Neural crest cell (in vitro differentiated cells): ENCODE measurements at places on chromosomes 16 and 17. TPM values are rescaled to one million over a fixed set of nuclear protein-coding genes. Genes with fewer than 3 reads are reported as not detected.

The SMIM36 gene
- total RNA-seq, result not detected in 2 replicates

The PIK3R6 gene
- total RNA-seq, result not detected in 2 replicates

The KRT31 gene
- not detected in 2 replicates for total RNA-seq

The PRM2 gene
- total RNA-seq, result not detected in 2 replicates

The KRTAP2-3 gene
- total RNA-seq, result not detected in 2 replicates

The CCL3 gene
- total RNA-seq, result not detected in 2 replicates

The GPR142 gene
- total RNA-seq, result 0.23 TPM in 1 of 2 replicates, not detected in the other

The DNASE1L2 gene
- 1.6 and 2.6 TPM in 2 replicates for total RNA-seq

The C1QTNF1 gene
- total RNA-seq, result 0.89 and 1.0 TPM in 2 replicates

The TMEM235 gene
- total RNA-seq, result not detected in 2 replicates

DNA sequence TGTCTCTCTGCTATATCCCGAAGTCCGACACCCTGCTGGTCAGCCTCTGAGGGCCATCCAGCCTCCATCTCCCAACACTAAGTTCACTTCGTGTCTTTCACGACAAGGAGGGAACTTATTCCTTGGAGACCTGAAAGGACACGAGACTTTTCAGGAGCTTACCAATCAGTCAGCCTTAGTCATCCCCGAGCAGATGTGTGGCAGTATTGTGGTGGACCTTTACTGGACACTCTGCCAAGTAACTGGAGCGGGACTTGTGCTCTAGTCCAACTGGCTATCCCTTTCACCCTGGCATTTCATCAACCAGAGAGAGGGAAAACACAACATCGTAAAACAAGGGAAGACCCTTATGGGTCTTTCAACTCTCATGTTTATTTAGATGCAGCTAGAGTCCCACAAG, 87.1 kb downstream of the EMP2 start:
- peaks cover 9% of the 10 kb centered on the region for H3K4me1 ChIP-seq
- no peak overlapping the region for H3K4me3 ChIP-seq
- no peak overlapping the region for H3K27ac ChIP-seq
- H3K27me3 ChIP-seq, result no peaks in the 10 kb centered on the region

DNA sequence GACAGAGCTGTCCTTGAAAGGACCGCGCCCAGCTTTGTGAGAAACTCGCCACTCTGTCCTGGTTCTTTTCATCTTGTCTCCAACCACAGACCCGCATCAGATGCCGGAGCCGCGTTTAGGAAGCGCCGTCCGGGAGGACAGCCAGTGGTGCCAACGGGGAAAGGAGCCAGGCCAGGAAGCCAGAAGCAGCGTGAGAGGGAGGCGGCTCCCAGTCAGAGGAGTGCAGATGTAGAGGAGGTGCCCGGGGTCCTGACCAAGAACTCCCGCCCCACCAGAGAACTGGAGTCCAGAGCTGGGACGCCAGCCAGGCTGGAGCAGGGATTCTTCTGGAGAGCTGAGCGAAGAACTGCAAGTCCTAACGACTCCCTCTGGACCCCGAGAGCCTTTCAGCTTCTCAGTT, 49.3 kb upstream of the TNRC6C start:
- no peaks in the 10 kb centered on the region for H3K4me1 ChIP-seq
- no peak for DNase-seq
- no peak overlapping the region for H3K27ac ChIP-seq
- no peaks in the 10 kb centered on the region for H3K36me3 ChIP-seq
- peaks cover 13% of the 10 kb centered on the region for H3K27me3 ChIP-seq

DNA sequence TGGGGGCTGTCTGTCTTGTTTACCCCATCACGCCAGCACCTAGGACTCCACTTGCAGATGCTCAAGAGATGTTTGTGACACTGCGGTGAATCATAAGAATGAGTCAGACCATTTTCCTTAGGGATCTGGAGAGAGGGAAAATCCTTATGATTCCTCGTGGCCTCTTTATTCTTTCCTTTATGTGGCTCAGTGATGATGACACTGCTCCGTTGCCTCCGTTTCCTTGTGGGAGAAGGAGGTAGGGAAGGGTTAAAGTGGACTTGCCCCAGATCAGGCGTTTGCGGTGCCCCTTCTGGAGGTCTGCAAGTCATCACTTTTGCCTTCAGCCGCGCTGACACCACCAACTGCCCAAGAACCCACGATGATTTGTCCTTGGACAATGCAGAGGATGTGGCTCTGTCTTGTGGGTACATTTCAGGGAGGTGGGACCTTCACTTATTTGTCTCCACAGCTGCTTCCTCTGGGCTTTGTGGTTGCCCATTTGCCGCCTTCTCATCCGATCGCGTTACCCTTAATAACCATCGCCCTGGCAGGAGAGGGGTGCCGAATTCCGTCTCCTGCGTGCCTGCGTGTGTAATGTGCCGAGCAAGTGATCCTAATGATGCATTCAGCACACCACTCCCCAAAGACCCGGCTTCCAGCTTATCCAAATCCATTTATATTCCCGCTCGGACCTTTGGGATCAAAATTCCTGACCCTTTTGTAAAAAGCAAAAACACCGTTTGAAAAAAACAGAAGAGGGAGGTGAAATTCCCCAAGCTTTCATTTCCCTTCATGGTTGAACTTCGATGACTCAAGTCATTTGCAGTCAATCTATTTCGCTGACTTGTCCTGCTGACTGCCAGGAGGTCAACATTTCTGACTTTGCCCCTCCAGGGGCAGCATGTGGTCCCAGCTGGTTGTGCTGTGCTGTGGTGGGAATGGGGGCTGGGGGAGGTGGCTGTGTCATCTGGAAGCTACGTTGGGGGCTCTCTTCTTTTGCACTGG, 87.2 kb upstream of the IRX3 start:
- DNase-seq, result no peak
- H3K4me1 ChIP-seq, result peaks cover 40% of the 10 kb centered on the region
- H3K4me3 ChIP-seq, result peak overlapping the region; percentile 56
- H3K27ac ChIP-seq, result no peak overlapping the region
- peaks cover 56% of the 10 kb centered on the region for H3K27me3 ChIP-seq

GRCh38 chr17:8726941-8727555, 17.6 kb downstream of the CCDC42 start:
- no peak overlapping the region for H3K4me3 ChIP-seq
- no peaks in the 10 kb centered on the region for H3K36me3 ChIP-seq
- no peak overlapping the region for H3K27ac ChIP-seq

GRCh38 chr16:3259836-3260235, 3.4 kb upstream of the MEFV start:
- H3K27me3 ChIP-seq, result peaks cover 28% of the 10 kb centered on the region
- H3K4me1 ChIP-seq, result peaks cover 11% of the 10 kb centered on the region
- no peak overlapping the region for H3K4me3 ChIP-seq
- DNase-seq, result no peak

GRCh38 chr17:42484304-42484703, 25.6 kb downstream of the ATP6V0A1 start:
- H3K4me3 ChIP-seq, result no peak overlapping the region
- H3K27me3 ChIP-seq, result no peaks in the 10 kb centered on the region
- DNase-seq, result no peak

DNA sequence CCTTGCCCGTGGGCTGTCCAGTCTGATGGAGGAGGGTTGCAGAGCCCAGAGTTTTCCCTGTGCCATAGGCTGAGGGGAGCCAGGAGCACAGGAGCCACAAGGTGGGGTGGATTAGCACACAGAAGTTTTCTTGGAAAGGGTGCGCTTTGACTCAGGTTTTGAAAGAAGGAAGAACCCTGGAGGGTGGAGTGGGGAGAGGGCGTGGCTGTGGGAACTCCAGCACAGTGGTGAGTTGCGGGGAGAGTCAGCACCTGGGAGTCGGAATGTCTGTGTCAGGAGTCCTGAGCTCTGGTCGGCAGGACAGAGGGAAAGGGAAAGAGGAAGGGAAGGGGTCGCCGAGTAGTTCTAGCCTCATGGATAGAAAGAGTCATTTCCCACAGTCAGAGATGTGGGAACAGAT, 8.9 kb upstream of the KRT14 start:
- peaks cover 27% of the 10 kb centered on the region for H3K27me3 ChIP-seq
- H3K27ac ChIP-seq, result no peak overlapping the region
- H3K36me3 ChIP-seq, result no peaks in the 10 kb centered on the region
- no peak overlapping the region for H3K4me3 ChIP-seq

GRCh38 chr17:36182176-36183000, 6.0 kb upstream of the TBC1D3B start:
- H3K4me1 ChIP-seq, result peaks cover 5% of the 10 kb centered on the region
- peak; percentile 53 for DNase-seq
- no peaks in the 10 kb centered on the region for H3K36me3 ChIP-seq
- H3K4me3 ChIP-seq, result peak overlapping the region; percentile 90
- peaks cover 60% of the 10 kb centered on the region for H3K27me3 ChIP-seq

GRCh38 chr17:39244016-39244599, 18.4 kb upstream of the STAC2 start:
- H3K36me3 ChIP-seq, result no peaks in the 10 kb centered on the region
- no peak overlapping the region for H3K4me3 ChIP-seq
- DNase-seq, result no peak
- peaks cover 5% of the 10 kb centered on the region for H3K4me1 ChIP-seq

- H3K4me3 ChIP-seq, result peak overlapping the region; percentile 77
- H3K27ac ChIP-seq, result no peak overlapping the region
- H3K27me3 ChIP-seq, result peaks cover 4% of the 10 kb centered on the region
- H3K4me1 ChIP-seq, result peaks cover 49% of the 10 kb centered on the region
- no peaks in the 10 kb centered on the region for H3K36me3 ChIP-seq
These were observed 2.1 kb downstream of the STARD3 start for GRCh38 chr17:39639043-39639442.

- H3K27me3 ChIP-seq, result peaks cover 12% of the 10 kb centered on the region
- H3K27ac ChIP-seq, result no peak overlapping the region
- no peak for DNase-seq
- no peaks in the 10 kb centered on the region for H3K36me3 ChIP-seq
- peaks cover 30% of the 10 kb centered on the region for H3K4me1 ChIP-seq
These were observed 66.3 kb upstream of the GSE1 start for GRCh38 chr16:85546585-85547447.

DNA sequence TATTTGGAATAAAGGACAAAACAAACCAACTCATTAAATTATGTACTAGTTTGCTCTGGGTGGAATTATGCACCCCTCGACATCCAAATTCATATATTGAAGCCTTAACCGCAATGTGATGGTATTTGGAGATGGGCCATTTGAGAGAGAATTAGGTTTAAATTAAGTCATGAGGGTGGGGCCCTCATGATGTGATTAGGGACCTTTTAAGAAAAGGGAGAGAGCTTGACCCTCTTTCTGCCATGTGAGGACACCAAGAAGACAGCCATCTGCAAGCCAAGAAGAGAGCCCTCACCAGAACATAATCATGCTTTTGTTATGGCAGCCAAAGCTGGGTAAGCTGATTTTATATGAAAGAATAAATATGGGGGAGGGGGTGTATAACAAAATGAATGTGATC, 2.0 kb downstream of the C16orf87 start:
- no peaks in the 10 kb centered on the region for H3K36me3 ChIP-seq
- H3K27ac ChIP-seq, result no peak overlapping the region
- peak overlapping the region; percentile 98 for H3K4me3 ChIP-seq
- DNase-seq, result no peak
- H3K4me1 ChIP-seq, result peaks cover 25% of the 10 kb centered on the region

DNA sequence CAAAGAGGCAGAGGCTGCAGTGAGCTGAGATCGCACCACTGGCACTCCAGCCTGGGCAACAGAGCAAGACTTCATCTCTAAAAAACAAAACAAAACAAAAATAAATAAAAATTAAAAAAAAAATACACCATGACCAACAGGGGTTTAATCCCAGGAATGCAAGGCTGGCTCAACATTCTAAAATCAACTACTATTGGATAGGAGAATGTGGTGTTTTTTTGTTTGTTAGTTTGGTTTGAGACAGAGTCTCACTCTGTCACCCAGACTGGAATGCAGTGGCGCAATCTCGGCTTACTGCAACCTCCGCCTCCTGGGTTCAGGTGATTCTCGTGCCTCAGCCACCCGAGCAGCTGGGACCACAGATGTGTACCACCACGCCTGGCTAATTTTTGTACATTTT, 19.9 kb downstream of the GFOD2 start:
- H3K4me1 ChIP-seq, result peaks cover 4% of the 10 kb centered on the region
- DNase-seq, result no peak
- peaks cover 8% of the 10 kb centered on the region for H3K36me3 ChIP-seq
- H3K27me3 ChIP-seq, result no peaks in the 10 kb centered on the region

- no peak for DNase-seq
- no peak overlapping the region for H3K4me3 ChIP-seq
- no peaks in the 10 kb centered on the region for H3K36me3 ChIP-seq
- no peaks in the 10 kb centered on the region for H3K27me3 ChIP-seq
These were observed 9.3 kb downstream of the CEP295NL start for GRCh38 chr17:78893684-78894083.

GRCh38 chr16:89721546-89722391, 432 bp downstream of the ZNF276 start:
- H3K4me3 ChIP-seq, result peak overlapping the region; percentile 79
- H3K4me1 ChIP-seq, result peaks cover 32% of the 10 kb centered on the region
- H3K27ac ChIP-seq, result no peak overlapping the region
- DNase-seq, result no peak
- peaks cover 4% of the 10 kb centered on the region for H3K36me3 ChIP-seq
- peaks cover 4% of the 10 kb centered on the region for H3K27me3 ChIP-seq

GRCh38 chr16:2054543-2055245, 6.9 kb downstream of the TSC2 start:
- H3K4me3 ChIP-seq, result no peak overlapping the region
- H3K4me1 ChIP-seq, result no peaks in the 10 kb centered on the region
- no peaks in the 10 kb centered on the region for H3K27me3 ChIP-seq

- no peak for DNase-seq
- peak overlapping the region; percentile 93 for H3K27ac ChIP-seq
- no peaks in the 10 kb centered on the region for H3K36me3 ChIP-seq
These were observed 5.4 kb downstream of the LRRC75A start for GRCh38 chr17:16486373-16487250.

DNA sequence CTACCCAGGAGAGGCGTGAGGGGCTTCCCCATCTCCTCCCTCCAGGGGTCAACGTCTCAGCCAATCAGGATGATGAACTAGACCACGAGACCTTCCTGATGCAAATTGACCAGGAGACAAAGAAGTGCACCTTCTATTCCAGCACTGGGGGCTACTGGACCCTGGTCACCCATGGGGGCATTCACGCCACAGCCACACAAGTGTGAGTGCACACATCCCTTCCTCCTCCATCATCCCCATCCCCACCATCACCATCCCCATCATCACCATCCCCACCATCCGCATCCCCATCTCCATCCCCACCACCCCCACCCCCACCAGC, 6.8 kb downstream of the FSCN2 start:
- peaks cover 8% of the 10 kb centered on the region for H3K4me1 ChIP-seq
- H3K4me3 ChIP-seq, result no peak overlapping the region
- H3K36me3 ChIP-seq, result no peaks in the 10 kb centered on the region
- no peak overlapping the region for H3K27ac ChIP-seq
- no peak for DNase-seq
